NCI-H446 (cell line): ENCODE measurements at places on chromosomes 1 and 21.

- no peak for DNase-seq
These were observed 3.5 kb upstream of the CLEC20A start for GRCh38 chr1:178500091-178500770.

- DNase-seq = no peak
These were observed 55.8 kb upstream of the CLDN14 start for GRCh38 chr21:36535618-36536241.

- peak; percentile 77 for DNase-seq
These were observed 4.1 kb upstream of the GRIK3 start for GRCh38 chr1:37038227-37039093.

GRCh38 chr1:10070206-10070605 is 37.4 kb downstream of the UBE4B start:
- no peak for DNase-seq
